ENCODE measurements at places on chromosomes 5 and 9.

DNA sequence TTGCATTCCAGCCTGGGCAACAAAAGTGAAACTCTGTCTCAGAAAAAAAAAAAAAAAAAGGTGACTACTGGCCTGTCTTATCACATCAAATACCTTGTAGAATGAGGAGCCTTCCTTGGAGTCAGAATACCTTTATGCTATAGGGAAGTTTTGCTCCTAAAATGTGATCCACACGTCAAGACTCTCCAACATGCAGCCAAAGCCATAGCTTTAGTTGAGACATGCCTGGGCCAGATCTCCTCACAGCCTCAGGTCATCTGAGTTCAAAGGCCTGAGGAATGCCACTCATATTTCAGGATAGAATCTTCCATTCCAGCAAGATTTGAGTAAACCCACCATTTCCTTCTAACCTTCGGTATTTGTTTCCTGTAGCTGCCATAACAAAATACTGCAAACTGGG is 13.7 kb upstream of the SOWAHA start:
- H3K4me3 ChIP-seq: no peak overlapping the region
- no peak overlapping the region for H3K27ac ChIP-seq
- H3K4me1 ChIP-seq: peaks cover 37% of the 10 kb centered on the region
- peaks cover 2% of the 10 kb centered on the region for H3K36me3 ChIP-seq

- H3K36me3 ChIP-seq: no peaks in the 10 kb centered on the region
- no peaks in the 10 kb centered on the region for H3K4me1 ChIP-seq
- H3K4me3 ChIP-seq: no peak overlapping the region
- H3K27ac ChIP-seq: no peak overlapping the region
Measured at GRCh38 chr9:87859137-87859536, 23.5 kb upstream of the SPATA31E1 start.

DNA sequence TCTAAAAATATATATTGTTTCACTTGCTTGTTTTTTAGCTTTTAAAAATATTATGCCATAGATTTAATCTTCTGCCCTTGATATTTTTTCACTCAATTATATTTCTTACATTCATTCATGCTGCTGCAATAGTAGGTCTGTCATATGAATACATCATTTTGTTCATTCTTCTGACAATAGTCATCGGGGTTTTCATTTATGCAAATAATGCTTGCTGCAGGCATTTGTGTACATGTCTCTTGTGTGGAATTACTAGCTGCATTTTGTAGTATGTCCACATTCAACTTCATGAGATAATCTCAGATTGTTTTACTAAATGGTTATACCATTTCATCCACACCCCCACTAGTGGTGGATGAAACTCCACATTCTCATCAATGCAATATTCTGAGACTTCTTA is 5.3 kb upstream of the PLPP1 start:
- H3K36me3 ChIP-seq: no peaks in the 10 kb centered on the region
- DNase-seq: no peak
- H3K27me3 ChIP-seq: no peaks in the 10 kb centered on the region

- no peak for DNase-seq
- H3K27me3 ChIP-seq: no peaks in the 10 kb centered on the region
- H3K4me1 ChIP-seq: no peaks in the 10 kb centered on the region
- no peak overlapping the region for H3K4me3 ChIP-seq
- no peaks in the 10 kb centered on the region for H3K36me3 ChIP-seq
Measured at GRCh38 chr9:1538301-1538700, 476.8 kb upstream of the SMARCA2 start.

GRCh38 chr5:39369123-39369815 is 5.0 kb upstream of the C9 start:
- no peak for DNase-seq
- H3K27ac ChIP-seq: no peak overlapping the region
- H3K4me1 ChIP-seq: no peaks in the 10 kb centered on the region
- H3K27me3 ChIP-seq: no peaks in the 10 kb centered on the region
- H3K36me3 ChIP-seq: no peaks in the 10 kb centered on the region
- no peak overlapping the region for H3K4me3 ChIP-seq

- H3K36me3 ChIP-seq: no peaks in the 10 kb centered on the region
- no peak for DNase-seq
- no peak overlapping the region for H3K4me3 ChIP-seq
- H3K27ac ChIP-seq: no peak overlapping the region
- no peaks in the 10 kb centered on the region for H3K27me3 ChIP-seq
- peaks cover 22% of the 10 kb centered on the region for H3K4me1 ChIP-seq
Measured at GRCh38 chr9:90002397-90003271, 397.8 kb downstream of the GADD45G start.

DNA sequence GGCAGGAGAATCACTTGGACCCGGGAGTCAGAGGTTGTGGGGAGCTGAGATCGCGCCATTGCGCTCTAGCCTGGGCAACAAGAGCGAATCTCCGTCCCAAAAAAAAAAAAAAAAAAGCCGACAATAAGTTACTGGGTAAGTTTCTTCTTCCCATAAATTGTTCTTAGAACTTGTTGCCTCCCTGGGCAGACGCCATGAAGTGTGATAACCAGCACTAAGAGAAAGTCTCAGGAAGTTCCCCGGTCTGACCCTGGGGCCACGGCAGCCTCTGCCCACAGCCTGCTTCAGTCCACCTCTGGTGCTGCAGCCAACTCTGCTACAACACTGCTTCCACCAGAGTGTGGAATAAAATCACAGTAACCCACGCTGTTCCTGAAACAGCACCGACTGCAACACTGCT is 19.1 kb downstream of the LPCAT1 start:
- no peak overlapping the region for H3K27ac ChIP-seq
- H3K27me3 ChIP-seq: no peaks in the 10 kb centered on the region
- DNase-seq: no peak
- no peak overlapping the region for H3K4me3 ChIP-seq

- no peaks in the 10 kb centered on the region for H3K27me3 ChIP-seq
- no peak overlapping the region for H3K4me3 ChIP-seq
- no peaks in the 10 kb centered on the region for H3K36me3 ChIP-seq
- DNase-seq: peak; percentile 45
- H3K27ac ChIP-seq: no peak overlapping the region
Measured at GRCh38 chr5:113663879-113664541, 150.5 kb downstream of the YTHDC2 start.

- H3K4me3 ChIP-seq: no peak overlapping the region
- H3K36me3 ChIP-seq: no peaks in the 10 kb centered on the region
- peaks cover 20% of the 10 kb centered on the region for H3K4me1 ChIP-seq
- DNase-seq: no peak
- no peaks in the 10 kb centered on the region for H3K27me3 ChIP-seq
Measured at GRCh38 chr9:122005597-122005996, 87.5 kb downstream of the TTLL11 start.

GRCh38 chr5:138737494-138738265 is 15.5 kb upstream of the CTNNA1 start:
- no peaks in the 10 kb centered on the region for H3K36me3 ChIP-seq
- DNase-seq: no peak
- no peak overlapping the region for H3K4me3 ChIP-seq

DNA sequence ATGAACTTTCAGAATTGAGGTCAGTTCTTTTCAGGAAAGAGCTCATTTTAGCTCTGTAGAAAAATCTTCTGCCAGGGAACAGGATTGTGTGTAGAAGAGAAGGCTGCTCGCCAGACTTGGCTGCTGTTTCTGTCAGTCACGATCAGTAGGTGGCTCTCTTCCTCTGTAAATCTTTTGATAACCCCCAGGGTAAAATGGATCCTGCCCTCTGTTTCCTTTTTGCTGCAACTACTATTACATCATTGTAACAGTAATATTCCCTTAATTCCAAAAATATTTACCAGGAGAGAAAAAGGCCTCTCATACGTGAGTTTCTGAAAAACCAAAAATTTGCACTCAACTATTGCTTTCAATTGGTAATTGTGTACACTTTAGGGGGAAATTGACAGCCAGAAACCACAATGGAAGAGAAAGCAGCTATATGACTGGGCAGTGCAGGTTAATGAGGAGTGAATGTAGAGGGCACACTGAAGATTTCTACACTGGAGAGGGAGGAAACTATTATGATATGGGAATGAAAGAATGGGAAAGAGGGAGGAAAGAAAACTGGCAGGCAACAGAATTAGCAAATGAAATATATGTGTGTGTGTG is 12.3 kb downstream of the IFNA21 start:
- H3K27me3 ChIP-seq: no peaks in the 10 kb centered on the region
- no peak overlapping the region for H3K27ac ChIP-seq
- H3K4me3 ChIP-seq: no peak overlapping the region

GRCh38 chr9:26375448-26375847 is 517.2 kb downstream of the CAAP1 start:
- H3K4me1 ChIP-seq: no peaks in the 10 kb centered on the region
- no peaks in the 10 kb centered on the region for H3K27me3 ChIP-seq
- no peak for DNase-seq
- no peak overlapping the region for H3K27ac ChIP-seq

GRCh38 chr5:108942701-108943100 is 195.0 kb downstream of the FER start:
- H3K4me1 ChIP-seq: no peaks in the 10 kb centered on the region
- DNase-seq: no peak
- no peak overlapping the region for H3K4me3 ChIP-seq
- no peaks in the 10 kb centered on the region for H3K36me3 ChIP-seq

GRCh38 chr5:163473635-163474243 is 13.3 kb downstream of the HMMR start:
- H3K27me3 ChIP-seq: no peaks in the 10 kb centered on the region
- no peak overlapping the region for H3K4me3 ChIP-seq
- no peaks in the 10 kb centered on the region for H3K4me1 ChIP-seq
- no peak for DNase-seq

- H3K36me3 ChIP-seq: no peaks in the 10 kb centered on the region
- H3K4me3 ChIP-seq: no peak overlapping the region
- H3K27ac ChIP-seq: no peak overlapping the region
- no peaks in the 10 kb centered on the region for H3K27me3 ChIP-seq
- no peaks in the 10 kb centered on the region for H3K4me1 ChIP-seq
Measured at GRCh38 chr5:153774686-153775085, 264.0 kb downstream of the FAM114A2 start.

GRCh38 chr5:6926491-6927038 is 213.3 kb downstream of the TENT4A start:
- DNase-seq: no peak
- H3K4me1 ChIP-seq: no peaks in the 10 kb centered on the region
- no peaks in the 10 kb centered on the region for H3K36me3 ChIP-seq
- no peaks in the 10 kb centered on the region for H3K27me3 ChIP-seq
- no peak overlapping the region for H3K27ac ChIP-seq
- no peak overlapping the region for H3K4me3 ChIP-seq

DNA sequence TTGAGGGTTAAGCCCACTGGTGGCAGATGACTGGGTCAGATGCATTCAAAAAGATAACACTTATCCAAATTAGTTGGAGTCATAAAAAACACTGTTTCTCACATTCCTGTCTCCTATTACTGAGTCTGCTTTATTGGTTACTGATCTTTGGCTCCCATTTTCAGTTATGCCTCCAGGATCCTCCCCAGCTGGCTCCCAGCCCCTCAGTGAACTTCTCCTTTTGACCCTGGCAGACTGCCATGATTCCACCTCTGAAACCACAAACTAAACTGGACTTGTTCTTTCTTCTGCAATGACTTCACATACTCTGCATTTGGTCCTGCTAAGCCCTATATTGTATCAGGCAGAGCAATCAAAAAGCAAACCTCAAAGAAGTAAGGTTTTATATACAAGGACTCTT is 860.8 kb upstream of the DMAC1 start:
- no peaks in the 10 kb centered on the region for H3K27me3 ChIP-seq
- no peaks in the 10 kb centered on the region for H3K4me1 ChIP-seq
- DNase-seq: no peak
- no peak overlapping the region for H3K27ac ChIP-seq
- no peak overlapping the region for H3K4me3 ChIP-seq
- no peaks in the 10 kb centered on the region for H3K36me3 ChIP-seq

GRCh38 chr5:82854956-82855355 is 222.2 kb downstream of the TMEM167A start:
- DNase-seq: no peak
- H3K36me3 ChIP-seq: no peaks in the 10 kb centered on the region
- no peak overlapping the region for H3K27ac ChIP-seq
- H3K4me3 ChIP-seq: no peak overlapping the region
- no peaks in the 10 kb centered on the region for H3K4me1 ChIP-seq
- no peaks in the 10 kb centered on the region for H3K27me3 ChIP-seq

DNA sequence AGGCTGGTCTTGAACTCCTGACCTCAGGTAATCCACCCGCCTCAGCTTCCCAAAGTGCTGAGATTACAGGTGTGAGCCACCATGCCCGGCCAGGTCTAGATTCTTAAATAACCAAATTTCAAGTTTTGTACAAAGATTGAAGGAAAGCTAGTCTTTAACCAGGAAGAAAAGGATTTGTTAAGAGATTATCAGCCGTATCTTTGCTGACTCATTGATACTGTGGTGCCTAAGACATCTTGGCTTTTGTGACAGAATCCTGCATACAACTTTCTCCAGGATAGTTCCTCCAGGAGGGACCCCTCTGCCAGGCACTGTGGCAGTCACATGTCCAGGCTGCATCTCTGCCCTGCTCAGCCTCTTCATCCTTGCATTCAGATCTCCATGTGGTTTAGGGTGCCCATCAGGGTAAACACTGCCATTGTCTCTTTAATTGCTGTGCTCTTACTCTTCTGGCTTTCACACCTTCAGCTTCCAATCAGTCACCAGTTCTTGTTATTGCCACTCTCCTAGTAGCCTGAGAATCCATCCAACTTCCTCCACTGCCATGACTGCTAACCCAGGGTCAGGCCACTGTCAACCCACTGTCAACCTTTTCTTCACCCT is 10.0 kb downstream of the MAP3K1 start:
- DNase-seq: no peak
- no peak overlapping the region for H3K4me3 ChIP-seq
- no peaks in the 10 kb centered on the region for H3K27me3 ChIP-seq
- H3K4me1 ChIP-seq: peaks cover 85% of the 10 kb centered on the region
- no peak overlapping the region for H3K27ac ChIP-seq

GRCh38 chr5:54531546-54531945 is 14.0 kb downstream of the SNX18 start:
- H3K4me1 ChIP-seq: peaks cover 14% of the 10 kb centered on the region
- no peak overlapping the region for H3K4me3 ChIP-seq
- H3K27ac ChIP-seq: no peak overlapping the region

DNA sequence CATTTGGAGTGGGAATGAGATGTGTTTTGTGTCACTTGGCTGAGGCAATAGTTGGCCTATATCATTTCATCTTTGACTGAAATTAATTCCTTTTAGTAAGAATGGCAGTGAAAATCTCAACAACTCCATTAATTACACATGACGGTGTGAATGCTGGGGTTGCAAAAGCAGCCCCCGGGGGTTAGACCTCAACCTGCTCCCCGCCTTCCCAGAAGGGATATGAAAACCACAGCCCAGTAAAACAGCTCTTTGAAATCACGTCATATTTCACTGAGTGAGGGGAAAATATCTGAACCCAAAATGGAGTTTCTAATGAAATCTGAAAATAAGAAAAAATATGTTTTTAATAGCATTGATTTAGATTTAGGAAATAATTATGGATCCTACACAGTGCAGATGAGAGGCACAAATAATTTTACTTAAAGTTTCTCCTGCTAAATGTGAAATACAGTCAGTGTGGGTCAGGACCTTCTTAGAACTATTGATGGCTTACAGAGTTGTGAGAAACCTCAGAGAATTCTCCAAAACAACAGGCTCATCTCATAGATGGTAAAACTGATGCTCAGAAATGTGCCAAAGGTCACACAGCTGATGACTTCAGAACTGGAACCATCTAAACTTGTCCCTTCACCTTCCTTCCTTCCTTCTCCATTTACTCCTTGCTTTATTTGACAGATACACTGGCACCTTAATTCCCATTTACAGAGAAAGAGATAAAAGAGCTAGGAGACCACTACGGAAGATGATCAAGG is 96.5 kb downstream of the SPOCK1 start:
- no peak overlapping the region for H3K4me3 ChIP-seq
- no peak for DNase-seq
- H3K36me3 ChIP-seq: no peaks in the 10 kb centered on the region
- no peaks in the 10 kb centered on the region for H3K4me1 ChIP-seq

GRCh38 chr9:110064803-110065202 is 143.2 kb downstream of the C9orf152 start:
- H3K4me1 ChIP-seq: peaks cover 3% of the 10 kb centered on the region
- no peak for DNase-seq
- H3K4me3 ChIP-seq: no peak overlapping the region

All from HepG2 (cell line).